ENCODE measurements at places on chromosomes 11 and 22. TPM values are rescaled to one million over a fixed set of nuclear protein-coding genes. Genes with fewer than 3 reads are reported as not detected.

- H3K4me3 ChIP-seq: no peak overlapping the region
- H3K27ac ChIP-seq: no peak overlapping the region
- no peaks in the 10 kb centered on the region for H3K27me3 ChIP-seq
- peaks cover 14% of the 10 kb centered on the region for H3K4me1 ChIP-seq
- DNase-seq: no peak
Observed at GRCh38 chr22:40482391-40482790, 112.0 kb downstream of the SGSM3 start.

DNA sequence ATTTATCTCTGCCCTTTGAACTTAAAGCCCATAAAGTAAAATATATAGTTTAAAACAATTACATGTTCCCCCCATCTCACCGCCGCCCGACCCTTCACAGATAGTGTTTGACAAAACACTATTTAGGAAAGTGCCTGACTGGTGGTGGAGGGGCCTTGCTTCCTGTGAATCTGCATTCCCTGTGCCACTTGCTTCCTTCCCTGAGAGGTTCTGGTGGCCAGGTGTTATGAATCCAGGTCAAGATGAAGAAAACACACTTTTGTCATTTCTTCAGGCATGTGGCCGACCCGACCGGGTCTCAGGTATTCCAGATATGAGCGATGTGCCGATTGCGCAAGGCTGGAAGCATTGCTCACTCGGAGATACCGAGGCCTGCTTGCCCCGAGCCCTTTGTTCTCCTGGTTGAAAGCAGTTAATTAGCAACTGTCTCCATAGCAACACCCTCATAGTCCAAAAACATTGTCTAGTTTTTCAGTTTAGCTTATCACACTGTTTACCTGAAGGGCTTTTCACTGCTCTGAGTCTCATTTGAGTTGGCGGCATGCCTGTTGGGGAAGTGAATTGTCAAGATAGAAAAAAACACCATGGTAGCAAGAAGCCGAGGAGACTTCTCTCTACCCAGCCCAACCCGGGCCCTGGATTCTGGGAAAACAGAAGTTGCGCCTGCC lies 128.3 kb downstream of the TEAD1 start:
- H3K4me1 ChIP-seq: no peaks in the 10 kb centered on the region
- no peaks in the 10 kb centered on the region for H3K36me3 ChIP-seq
- no peak overlapping the region for H3K4me3 ChIP-seq
- DNase-seq: no peak
- peaks cover 70% of the 10 kb centered on the region for H3K27me3 ChIP-seq
- no peak overlapping the region for H3K27ac ChIP-seq

The IL10RA gene
- 59.8 TPM for total RNA-seq

DNA sequence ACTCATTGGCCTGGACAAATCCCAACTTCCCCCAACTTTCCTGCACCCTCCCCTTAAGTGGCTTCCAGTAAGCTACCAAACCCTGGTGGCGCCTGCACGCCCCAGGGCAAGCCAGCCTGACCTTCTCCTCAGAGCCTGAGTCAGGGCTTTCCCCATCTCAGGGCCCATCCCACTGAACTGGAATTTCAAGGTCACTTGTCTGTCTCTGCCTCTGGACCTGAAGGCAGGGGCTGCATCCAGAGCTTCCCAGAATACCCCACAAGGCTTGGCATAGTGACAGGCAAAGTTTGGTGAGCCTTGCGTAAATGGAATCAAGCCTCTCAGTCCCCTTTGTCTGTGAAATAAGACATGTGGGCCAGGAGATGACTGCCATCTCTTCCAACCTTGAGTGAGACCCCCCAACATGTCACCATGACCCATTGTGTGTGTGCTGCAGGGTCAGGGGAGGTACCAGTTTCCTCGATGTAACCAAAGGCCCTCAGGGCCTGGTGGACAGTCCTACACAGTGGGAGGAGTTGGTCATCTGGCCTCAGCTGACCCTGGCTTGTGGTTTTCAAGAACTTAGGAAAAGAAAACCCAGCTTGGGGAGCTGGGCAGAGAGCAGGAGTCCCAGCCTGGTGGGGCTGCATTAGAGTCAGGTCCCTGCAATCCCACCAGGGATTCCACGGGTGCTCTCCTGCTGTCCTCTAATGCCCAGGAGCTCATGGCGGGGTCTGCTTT lies 8.9 kb downstream of the ALX4 start:
- no peaks in the 10 kb centered on the region for H3K36me3 ChIP-seq
- H3K27me3 ChIP-seq: peaks cover 35% of the 10 kb centered on the region
- H3K4me3 ChIP-seq: no peak overlapping the region
- DNase-seq: no peak
- no peak overlapping the region for H3K27ac ChIP-seq
- peaks cover 13% of the 10 kb centered on the region for H3K4me1 ChIP-seq

The OR10A2 gene
- total RNA-seq: not detected

The OR2AT4 gene
- not detected for total RNA-seq

The ART1 gene
- not detected for total RNA-seq

DNA sequence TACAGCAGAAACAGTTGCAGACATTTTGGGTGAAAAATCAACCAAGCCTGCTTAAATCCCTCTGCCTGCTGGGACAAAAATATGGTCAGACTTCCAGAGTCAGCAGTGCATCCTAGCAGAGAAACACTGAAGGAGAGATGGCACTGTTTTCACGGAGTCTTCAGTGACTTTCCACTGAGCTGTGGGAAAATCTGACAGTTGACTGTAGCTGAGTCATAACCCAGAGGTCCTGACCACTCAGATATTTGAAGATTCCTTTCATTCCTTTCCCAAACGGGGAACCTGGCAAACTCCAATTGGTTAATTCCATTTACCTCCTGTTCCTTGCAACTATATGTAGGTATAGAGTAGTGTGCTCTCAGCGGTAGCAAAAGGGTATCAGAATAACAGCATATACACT lies 20.9 kb upstream of the UPB1 start:
- no peak for DNase-seq
- no peaks in the 10 kb centered on the region for H3K4me1 ChIP-seq
- H3K27ac ChIP-seq: no peak overlapping the region
- no peaks in the 10 kb centered on the region for H3K27me3 ChIP-seq
- no peaks in the 10 kb centered on the region for H3K36me3 ChIP-seq

GRCh38 chr22:35719212-35719875 lies 1.7 kb downstream of the APOL5 start:
- no peak overlapping the region for H3K4me3 ChIP-seq
- no peak overlapping the region for H3K27ac ChIP-seq
- no peaks in the 10 kb centered on the region for H3K36me3 ChIP-seq
- DNase-seq: no peak
- H3K27me3 ChIP-seq: no peaks in the 10 kb centered on the region
- H3K4me1 ChIP-seq: no peaks in the 10 kb centered on the region

DNA sequence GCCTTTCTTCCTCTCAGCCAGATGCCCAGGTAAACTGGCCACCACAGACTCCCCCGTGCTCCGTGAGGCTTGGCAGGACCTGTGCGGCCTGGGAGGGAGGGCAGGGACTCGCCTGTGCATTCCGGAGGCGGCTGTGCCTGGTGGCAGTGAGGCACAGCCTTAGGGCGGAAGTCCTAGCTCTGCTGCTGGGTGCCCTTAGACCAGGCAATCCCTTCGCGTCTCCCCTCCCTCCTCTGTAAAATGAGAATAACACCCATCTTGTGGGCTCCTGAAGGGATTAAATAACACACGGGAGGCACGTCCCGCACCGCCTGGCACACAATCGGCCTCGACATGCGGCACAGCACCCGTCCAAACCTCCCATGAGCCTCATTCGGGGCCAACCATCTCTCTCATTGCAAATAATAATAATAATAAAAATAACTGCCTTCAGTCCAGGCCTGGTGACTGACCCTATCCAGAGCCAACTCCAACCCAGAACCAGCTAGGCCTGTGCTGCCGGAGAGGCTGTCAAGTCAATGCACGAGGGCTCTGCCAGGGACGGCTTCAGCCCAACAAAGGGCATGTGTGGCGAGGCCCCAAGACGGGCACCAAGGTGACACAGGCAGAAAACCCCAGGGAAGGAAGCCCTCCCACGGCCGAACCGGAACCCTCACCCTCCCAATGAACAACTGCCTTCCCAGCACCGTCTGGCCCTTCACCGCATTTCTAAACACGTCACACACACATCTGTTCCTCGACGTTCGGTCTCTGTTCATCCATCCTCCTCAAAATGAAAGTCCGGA lies 8.2 kb downstream of the LTO1 start:
- H3K4me1 ChIP-seq: peaks cover 9% of the 10 kb centered on the region
- H3K4me3 ChIP-seq: no peak overlapping the region
- no peaks in the 10 kb centered on the region for H3K27me3 ChIP-seq
- H3K36me3 ChIP-seq: peaks cover 11% of the 10 kb centered on the region
- DNase-seq: no peak
- H3K27ac ChIP-seq: no peak overlapping the region

DNA sequence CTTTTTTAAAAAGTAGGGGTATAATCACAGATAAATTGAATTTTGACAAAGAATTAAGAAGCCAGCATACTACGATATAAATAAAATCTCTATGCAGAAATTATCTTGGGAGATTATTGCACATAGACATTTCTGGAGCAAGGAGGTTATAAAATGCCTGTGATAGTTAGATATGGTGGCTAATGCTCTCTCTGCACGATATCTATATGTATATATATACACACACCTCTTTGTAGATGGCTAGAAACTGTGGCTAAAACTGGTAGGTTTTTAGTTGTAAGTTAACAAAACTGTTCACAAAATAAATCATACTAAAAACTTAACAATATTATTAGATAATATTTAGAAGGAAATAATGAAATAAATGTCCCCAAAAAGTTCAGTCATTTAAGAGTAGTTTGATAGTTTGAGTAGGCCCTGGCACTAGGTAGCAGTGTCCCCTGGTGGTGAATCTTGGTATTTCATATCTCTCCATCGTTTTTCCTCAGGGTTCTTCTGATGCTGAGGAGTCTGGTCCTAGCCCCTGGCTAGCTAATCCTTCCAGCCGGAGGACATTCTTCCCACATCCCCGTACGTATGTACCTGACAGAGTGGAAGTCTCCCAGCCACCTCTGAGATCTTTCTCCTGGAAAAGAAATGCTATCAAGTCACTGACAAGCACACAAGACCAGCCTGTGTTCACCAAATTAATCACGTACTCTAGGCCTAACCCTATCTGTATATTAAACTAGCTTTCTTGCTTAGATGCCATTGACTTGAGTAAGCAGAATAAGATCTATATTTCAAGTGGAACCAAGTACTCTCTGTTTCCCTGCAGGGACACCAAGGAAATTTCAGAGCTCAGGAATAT lies 32.2 kb downstream of the ART5 start:
- no peaks in the 10 kb centered on the region for H3K27me3 ChIP-seq
- no peak overlapping the region for H3K27ac ChIP-seq
- no peak overlapping the region for H3K4me3 ChIP-seq
- peaks cover 5% of the 10 kb centered on the region for H3K4me1 ChIP-seq
- DNase-seq: no peak
- H3K36me3 ChIP-seq: no peaks in the 10 kb centered on the region

DNA sequence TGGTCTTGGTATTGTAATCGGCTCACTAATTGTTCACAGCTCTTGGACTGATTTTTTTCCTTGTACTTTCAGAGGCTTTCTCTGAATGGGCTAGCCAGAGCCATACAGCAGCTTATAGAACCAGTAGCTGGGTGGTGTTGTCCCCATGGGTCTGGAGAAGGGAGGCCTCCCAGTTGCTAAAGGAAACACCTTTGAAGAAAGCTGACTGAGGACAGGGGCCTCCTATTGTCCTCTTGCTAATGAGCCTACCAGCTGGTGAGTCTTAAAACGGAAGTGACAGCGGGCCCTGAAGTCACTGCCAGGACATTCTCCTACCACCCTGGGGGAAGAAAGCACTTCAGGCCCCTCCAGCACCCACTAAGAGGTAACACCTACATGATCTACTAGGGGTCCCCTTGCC lies 9.9 kb downstream of the FADS3 start:
- H3K4me3 ChIP-seq: no peak overlapping the region
- H3K27me3 ChIP-seq: no peaks in the 10 kb centered on the region
- H3K27ac ChIP-seq: no peak overlapping the region
- no peaks in the 10 kb centered on the region for H3K36me3 ChIP-seq

DNA sequence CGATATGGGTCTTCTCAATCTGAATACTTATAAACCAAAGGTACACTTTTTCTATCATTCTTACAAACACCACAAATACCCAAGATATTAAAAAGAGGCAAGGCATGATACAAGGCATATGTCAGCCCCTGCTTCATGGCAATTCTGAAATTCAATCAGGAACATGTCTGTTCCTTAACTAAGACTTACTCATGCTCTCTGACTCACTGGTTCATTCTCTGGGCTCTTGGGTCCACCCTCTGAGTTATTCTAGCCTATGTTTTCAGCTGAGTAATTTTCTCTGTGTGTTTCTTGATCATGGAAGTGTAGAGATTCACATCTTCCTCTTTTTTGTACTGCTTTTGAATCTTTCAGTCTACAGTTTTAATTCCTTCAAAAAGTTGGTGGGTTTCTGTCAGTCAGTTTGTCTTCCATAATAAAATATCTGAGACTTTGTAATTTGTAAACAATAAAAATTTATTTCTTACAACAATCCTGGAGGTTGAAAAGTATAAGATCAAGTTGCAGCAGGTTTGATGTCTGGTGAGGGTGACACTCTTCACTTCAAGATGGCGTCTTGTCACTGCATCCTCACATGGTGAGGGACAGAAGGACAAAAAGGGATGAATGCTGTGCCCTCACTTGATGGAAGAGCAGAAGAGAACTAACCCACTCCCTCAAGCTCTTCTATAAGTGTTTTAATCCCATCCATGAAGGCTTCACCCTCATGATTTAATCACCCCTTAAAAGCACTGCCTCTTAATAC lies 211.7 kb downstream of the FAM76B start:
- H3K36me3 ChIP-seq: no peaks in the 10 kb centered on the region
- no peak overlapping the region for H3K27ac ChIP-seq

The LRP5 gene
- 2.1 TPM for total RNA-seq

DNA sequence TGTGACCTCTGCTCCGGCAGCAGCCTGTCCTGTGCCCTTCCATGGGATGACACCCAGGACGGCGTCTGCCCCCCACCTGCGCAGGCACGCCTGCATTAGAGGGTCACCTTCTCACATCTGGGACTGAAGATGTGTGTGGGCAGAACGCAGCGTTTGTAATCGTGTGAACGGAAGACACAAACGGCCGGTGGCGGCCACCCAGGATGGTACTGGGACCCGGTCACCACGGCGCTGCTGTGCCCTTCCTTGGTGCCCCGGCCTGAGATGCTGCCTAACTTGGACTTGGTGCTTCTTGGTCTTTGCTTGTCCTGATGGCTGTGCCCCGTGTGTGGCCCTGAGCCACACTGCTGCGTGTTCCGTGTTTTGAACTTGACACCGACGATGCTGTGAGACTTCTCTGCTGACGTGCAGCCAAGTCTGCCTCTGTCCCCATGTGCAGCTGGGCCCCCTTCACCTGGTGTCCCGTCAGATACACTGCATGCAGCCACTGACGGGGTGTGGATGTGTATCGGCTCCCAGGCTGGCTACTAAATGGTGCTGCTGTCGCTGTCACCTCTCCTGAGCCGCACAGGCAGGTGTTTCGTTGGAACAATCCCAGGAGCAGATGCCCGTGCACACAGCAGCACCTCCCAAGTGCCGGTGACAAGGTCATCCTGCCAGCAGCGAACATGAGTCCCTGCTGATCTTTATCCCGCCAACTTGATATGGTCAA lies 21.4 kb downstream of the YPEL1 start:
- peaks cover 33% of the 10 kb centered on the region for H3K4me1 ChIP-seq
- DNase-seq: no peak
- H3K4me3 ChIP-seq: no peak overlapping the region
- no peak overlapping the region for H3K27ac ChIP-seq
- H3K36me3 ChIP-seq: no peaks in the 10 kb centered on the region

GRCh38 chr11:75249704-75250103 lies 9.1 kb downstream of the TPBGL start:
- no peak overlapping the region for H3K4me3 ChIP-seq
- no peak for DNase-seq
- no peak overlapping the region for H3K27ac ChIP-seq
- peaks cover 15% of the 10 kb centered on the region for H3K27me3 ChIP-seq

- no peak overlapping the region for H3K4me3 ChIP-seq
- DNase-seq: no peak
- peaks cover 14% of the 10 kb centered on the region for H3K36me3 ChIP-seq
- no peak overlapping the region for H3K27ac ChIP-seq
- H3K27me3 ChIP-seq: peaks cover 27% of the 10 kb centered on the region
- no peaks in the 10 kb centered on the region for H3K4me1 ChIP-seq
Observed at GRCh38 chr22:43465291-43466015, 53.6 kb downstream of the MPPED1 start.

The GP1BB gene
- total RNA-seq: not detected

Measured in natural killer cell treated with Interleukin-12 subunit alpha and Interleukin-12 subunit beta and Interleukin-15 and Interleukin-18, amount 100 ng/mL, for 72 hours (primary cell).